ENCODE measurements at places on chromosomes 2 and 18.

DNA sequence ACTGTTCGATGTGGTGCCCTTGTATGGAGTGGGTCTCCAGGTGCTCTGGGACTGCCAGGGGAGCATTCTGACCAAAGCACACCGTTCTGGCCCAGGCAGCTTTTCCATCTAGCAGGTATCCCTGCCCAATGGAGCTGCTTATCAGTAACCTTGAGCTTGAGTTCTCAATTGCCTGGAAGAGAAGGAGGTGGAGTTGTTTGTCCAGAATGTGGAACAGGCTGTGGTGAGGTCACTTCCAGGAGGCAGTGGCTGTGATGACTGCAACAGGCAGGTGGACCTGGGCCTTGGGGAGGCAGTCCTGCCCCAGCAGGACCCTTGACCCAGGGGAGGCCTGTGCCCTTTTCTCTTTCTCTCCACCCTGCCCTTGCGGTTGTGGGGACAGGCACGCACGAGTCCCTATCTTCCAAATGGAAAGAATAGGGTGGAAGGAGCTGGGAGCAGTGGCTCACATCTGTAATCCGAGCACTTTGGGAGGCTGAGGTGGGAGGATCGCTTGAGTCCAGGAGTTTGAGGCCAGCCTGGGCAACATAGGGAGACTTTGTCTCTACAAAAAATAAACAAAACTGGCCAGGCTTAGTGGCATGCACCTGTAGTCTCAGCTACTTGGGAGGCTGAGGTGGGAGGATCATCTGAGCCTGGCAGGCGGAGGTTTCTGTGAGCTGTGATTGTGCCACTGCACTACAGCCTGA lies 66.2 kb upstream of the MCFD2 start:
- DNase-seq, result no peak

GRCh38 chr2:607709-608108 lies 69.5 kb downstream of the TMEM18 start:
- no peak for DNase-seq

- DNase-seq, result no peak
These were observed 42.4 kb downstream of the MRPS5 start for GRCh38 chr2:95079199-95079683.

DNA sequence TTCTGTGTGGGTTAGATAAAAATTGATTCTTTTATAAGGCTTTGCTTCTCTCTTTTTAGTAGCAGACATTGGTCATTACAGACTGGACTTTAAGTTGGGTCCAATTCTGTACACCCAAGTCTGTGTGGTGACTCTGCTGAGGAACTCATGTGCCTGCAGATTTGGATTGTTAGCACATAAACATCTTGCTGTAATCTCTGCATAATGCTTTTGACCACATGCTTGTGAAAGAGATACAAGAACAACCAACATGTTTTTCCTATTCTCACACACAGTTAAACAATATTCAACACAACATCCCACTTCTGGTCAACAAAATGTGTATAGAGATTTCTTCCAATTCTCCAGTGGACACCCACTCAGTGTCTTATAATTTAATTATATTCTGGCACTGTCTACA lies 270.1 kb downstream of the RDH14 start:
- DNase-seq, result no peak

- DNase-seq, result no peak
These were observed 2183.1 kb upstream of the CELF4 start for GRCh38 chr18:39748727-39749126.

GRCh38 chr18:46830633-46831032 lies 73.8 kb upstream of the ST8SIA5 start:
- DNase-seq, result no peak

DNA sequence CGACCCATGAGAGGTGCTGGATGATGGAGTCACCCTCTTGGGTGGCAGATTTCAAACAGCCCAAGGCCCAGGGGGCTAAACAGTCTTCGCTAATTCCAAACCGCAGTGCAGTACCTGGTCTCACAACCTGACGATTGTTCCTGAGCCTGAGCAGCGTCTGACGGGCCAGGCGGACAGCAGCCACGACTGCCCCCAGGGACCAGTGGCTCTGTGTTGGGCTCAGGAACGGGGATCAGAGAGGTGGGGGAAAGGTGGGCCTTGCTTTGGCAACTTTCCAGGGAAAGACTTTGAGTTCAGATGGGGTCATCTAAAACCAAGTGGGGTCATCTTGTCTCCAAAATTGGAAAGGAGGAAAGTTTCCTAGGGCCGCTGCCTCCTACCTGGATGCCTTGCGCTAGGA lies 492 bp downstream of the COLEC11 start:
- DNase-seq, result no peak

DNA sequence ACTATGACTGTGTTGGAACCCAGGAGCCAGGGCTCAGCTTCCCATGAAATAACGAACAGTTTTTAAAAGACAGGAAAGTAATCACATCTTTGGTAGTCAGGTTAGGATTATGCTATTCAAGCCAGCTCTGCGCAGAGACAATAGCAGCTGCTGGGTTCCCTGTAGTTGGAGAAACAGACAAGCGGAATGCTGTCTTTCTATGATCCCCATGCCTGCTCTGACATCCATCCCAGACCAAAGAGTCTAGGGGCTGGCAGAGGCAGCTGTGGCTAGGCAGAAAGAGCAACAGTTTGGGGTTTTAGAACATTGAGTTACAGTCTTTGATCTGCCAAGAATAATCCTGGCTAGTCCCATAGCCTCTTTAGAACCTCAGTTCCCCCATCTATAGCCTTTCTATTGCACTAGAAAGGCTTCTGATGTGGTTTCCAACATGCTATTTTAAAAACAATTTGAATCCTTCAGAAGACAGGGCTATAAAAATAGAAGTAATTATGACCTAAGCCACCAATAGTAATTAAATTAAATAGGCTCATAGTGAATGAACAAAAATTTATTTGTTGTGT lies 146.8 kb downstream of the MTX2 start:
- DNase-seq, result no peak

DNA sequence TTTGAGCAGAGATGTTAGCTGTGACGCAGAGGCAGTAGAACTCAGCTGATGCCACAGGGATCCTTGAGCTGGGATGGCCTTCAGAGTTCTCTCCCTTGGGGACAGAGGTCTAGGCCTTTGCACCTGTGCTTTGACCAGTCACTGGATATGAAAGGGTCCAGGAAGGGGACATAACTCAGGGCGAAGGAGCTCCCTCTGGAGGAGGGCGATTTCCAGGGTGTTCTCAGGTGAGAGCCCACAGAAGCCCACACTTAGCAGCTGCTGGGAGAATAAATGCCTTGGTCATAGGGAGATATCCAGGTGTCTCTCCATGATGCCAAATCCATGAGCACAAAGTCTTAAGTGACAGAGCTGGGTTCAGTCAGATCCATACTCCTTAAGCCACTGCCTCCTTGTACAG lies 369.2 kb downstream of the NYAP2 start:
- no peak for DNase-seq

DNA sequence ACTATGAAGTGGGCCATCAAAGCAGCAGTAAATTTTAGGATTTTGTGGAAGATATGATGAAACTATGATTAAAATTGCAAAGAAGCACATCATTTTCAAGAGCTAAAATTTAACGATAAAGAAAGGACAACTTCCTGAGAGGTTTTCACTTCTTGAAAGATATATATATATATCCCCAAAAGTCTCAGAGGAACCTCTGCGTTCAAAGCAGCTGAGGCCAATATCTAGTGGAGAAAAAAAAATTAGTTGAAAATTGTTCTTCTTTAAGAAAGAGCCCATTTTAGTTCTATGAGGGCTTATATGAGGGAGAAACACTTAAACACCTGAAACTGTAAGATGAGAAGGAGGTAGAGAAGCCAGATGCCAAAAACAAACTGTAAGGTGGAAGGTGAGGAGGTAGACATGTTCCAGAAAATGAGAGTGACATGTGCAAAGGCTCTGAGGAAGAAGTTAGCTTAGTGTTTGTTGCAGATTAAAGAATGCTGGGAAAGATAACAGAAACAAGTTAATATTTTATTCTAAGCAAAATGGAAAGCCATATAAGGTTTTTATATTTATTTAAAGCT lies 72.9 kb upstream of the VRK2 start:
- no peak for DNase-seq

- DNase-seq, result no peak
These were observed 21.3 kb upstream of the SLC66A3 start for GRCh38 chr2:11133936-11134320.

DNA sequence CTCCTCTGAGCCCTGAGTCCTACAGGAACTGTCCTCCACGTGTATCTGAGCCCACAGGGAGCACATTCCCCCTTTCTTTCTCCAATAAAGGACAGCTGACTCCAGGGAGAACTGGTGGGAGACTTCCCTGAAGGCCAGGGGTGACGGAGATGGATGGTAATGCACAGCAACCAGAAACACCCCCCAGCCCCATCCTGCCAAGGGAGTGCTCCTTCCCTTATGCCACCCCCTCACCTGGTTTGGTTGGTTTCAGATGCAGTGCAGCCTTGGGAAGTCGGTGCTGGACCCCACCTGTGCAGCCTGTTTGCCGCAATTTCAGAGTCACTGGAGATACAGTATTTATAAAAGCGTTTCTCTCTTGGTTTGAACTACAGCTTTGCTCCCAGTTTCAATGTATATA lies 24.0 kb downstream of the GPR55 start:
- no peak for DNase-seq

DNA sequence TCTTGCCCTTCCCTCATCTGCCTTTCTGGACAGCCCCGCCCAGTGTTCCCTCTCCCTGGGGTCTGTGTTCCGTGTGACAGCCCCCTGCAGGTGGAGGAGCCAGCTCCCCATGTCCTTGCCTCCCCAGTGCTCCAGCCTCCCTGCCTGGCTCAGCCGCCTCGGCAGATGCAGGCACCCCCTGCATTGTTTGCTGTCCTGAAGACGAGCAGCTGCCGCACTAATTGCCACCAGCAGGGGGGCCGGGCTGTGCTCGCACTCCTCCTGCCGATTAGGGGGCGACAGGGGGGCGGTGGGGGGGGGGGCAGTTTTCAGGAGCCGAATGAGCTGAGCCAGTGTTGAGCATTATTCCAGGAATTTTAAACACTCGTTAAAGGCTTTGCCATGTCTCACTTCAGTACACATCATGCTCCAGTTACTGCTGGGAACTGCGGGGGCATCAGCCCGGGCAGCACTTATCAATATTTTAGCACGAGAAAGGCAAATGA lies 23.3 kb downstream of the SIX3 start:
- DNase-seq, result no peak

DNA sequence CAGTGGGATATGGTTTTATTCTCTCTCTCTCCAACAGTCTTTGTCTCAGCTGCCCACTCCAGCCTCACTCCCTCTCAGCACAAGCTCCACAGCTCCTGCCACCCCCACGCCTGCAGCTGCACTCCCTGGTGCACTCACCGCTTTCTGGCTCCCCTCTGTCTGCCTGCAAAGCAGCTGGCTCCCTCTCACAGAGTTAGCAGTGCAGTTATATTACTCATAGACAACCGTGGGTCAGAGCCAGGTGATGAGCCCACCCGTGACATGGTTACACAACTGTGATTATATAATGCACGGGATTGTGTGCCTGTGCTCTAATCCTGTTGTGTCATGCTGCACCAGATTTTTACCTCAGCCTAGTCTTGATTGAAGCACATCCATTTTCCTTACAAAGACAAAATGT lies 276.9 kb upstream of the CHAC2 start:
- DNase-seq, result no peak

- no peak for DNase-seq
These were observed 11.4 kb downstream of the MALL start for GRCh38 chr2:110104025-110104771.

All from stimulated activated CD4-positive, alpha-beta T cell treated with anti-CD3 and anti-CD28 coated beads, Interleukin-4, amount 100 ng/mL, for 1 hour (primary cell).